ENCODE measurements at places on chromosomes 4 and X. TPM values are rescaled to one million over a fixed set of nuclear protein-coding genes. Genes with fewer than 3 reads are reported as not detected.

Gene CLDN34
- not detected for total RNA-seq

Gene ZNF185
- 36.5 TPM for total RNA-seq

Gene ANKRD50
- 33.3 TPM for total RNA-seq

Gene EDNRA
- not detected for total RNA-seq

Gene CDK16
- 134 TPM for total RNA-seq

Gene RENBP
- under 0.01 TPM for total RNA-seq

All from placental epithelial cell (primary cell).